ENCODE measurements at places on chromosomes 5 and 9. TPM values are rescaled to one million over a fixed set of nuclear protein-coding genes. Genes with fewer than 3 reads are reported as not detected.

DNA sequence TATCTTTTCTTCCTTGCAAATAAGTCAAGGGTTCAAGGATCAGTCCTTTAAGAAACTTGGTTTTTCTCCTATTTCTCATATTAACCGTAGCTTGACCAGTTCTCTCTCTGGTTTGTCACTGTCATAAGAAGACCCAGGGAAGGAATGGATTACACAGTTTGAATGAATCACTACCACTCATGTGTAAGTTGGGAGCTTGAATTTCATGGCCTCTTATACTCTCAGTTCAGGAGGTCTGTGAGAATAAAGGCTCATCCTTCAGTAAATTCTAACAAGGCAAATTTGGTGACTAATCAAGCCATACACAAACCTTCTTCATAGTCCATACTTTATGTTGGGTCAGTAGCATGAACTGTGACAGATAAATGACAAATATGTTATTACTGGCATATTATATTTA, 323.1 kb upstream of the ACTBL2 start:
- no peak overlapping the region for H3K4me3 ChIP-seq
- no peak for DNase-seq
- H3K36me3 ChIP-seq, result no peaks in the 10 kb centered on the region
- H3K27ac ChIP-seq, result no peak overlapping the region

The SLC6A18 gene
- not detected for total RNA-seq

DNA sequence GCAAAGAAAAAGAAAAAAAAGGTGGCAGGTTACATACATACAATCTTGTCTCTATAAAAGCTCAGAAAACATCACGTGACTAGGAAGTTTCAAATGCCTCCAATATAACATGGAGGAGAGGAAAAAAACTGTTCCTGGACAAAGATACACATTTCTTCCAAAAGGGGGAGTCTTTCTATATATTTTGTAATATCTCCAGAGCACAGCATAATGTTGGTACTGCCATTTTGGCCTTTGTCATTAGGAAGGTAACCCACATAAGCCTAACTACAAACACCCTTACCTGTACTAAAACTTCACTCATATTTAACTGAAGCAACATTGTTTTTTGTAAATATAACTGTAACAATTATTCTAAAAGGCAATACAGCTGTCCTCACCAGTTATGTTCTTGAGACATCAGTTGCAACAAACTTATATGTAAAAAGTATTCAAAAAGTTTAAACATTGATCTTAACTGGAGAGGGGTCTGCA, 1.2 kb upstream of the BTF3 start:
- H3K27ac ChIP-seq, result peak overlapping the region; percentile 94
- DNase-seq, result no peak
- H3K4me1 ChIP-seq, result peaks cover 42% of the 10 kb centered on the region
- H3K4me3 ChIP-seq, result peak overlapping the region; percentile 99
- H3K27me3 ChIP-seq, result peaks cover 19% of the 10 kb centered on the region
- H3K36me3 ChIP-seq, result peaks cover 8% of the 10 kb centered on the region

The CTXN3 gene
- not detected for total RNA-seq

DNA sequence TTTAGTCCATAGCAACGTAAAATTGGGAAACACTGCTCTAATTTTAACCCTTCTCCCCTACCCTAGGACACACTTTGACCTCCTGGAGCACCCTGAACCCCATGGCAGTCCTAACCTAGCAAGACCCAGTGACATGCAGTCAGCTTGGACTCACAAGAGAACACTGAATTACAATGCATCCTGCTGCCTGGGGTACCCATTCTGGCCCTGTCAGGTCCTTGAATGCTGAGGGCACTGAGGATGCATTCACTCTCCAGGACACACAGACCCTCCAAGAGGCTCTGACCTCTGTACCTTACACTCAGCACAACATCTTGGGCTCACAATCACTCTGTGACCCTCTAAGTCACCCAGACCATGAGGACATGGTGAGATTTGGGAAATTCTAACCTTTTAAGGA, 1.8 kb upstream of the PROP1 start:
- H3K4me3 ChIP-seq, result no peak overlapping the region
- H3K36me3 ChIP-seq, result no peaks in the 10 kb centered on the region
- DNase-seq, result no peak
- H3K4me1 ChIP-seq, result no peaks in the 10 kb centered on the region
- H3K27me3 ChIP-seq, result peaks cover 18% of the 10 kb centered on the region

The HCN1 gene
- not detected for total RNA-seq

The HSPB3 gene
- total RNA-seq, result not detected

The WNT8A gene
- total RNA-seq, result not detected

DNA sequence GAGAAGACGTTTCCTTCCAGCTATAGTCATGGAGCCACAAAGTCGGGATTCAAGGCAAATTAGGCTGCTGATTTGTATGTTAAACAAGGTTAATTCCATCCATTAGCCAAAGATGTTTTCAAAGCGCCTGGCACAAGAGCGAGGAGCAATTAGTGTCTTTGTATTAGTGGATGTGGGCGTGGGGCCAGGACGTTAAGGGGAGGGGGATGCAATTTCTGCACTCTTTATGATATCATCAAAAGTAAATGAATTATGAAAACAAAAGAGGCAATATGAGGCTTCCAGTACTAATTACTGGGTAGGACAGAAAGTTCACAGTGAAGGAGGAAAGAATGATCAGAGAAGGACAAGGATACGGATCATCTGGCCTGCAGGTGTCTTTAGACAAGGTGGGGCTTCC, 230.9 kb upstream of the MSX2 start:
- no peak overlapping the region for H3K4me3 ChIP-seq
- no peak overlapping the region for H3K27ac ChIP-seq
- no peaks in the 10 kb centered on the region for H3K27me3 ChIP-seq
- DNase-seq, result no peak
- H3K36me3 ChIP-seq, result peaks cover 3% of the 10 kb centered on the region
- H3K4me1 ChIP-seq, result no peaks in the 10 kb centered on the region
